ENCODE measurements at places on chromosomes 2 and 18.

GRCh38 chr2:170816504-170817092 is at the start of gene GAD1:
GAD1 (plus strand) TSS chr2:170816887; CDS start chr2:170818592, 1,705 bp downstream.
- DNase-seq, result peak; percentile 72

DNA sequence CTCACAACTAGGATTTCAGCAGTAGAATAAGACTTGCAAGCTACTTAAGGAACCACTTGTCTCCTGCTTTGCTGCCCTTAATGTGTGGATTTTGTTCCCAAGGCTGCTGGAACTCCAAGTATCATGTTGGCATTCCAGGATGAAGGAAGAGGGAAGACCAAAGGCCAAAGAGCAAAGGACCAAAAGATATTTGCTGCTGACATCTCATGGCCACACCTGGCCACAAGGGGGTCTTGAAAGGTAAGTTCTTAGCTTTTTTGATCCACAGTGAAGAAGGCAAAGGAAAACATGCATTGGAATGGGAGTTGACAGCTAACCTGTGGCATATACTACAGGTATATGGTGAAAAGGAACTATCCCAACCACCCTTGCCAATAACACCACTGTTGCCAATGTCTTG is 3.9 kb upstream of the MATN3 start:
- DNase-seq, result no peak

GRCh38 chr2:111252436-111252835 is 131.7 kb downstream of the BCL2L11 start:
- DNase-seq, result no peak

DNA sequence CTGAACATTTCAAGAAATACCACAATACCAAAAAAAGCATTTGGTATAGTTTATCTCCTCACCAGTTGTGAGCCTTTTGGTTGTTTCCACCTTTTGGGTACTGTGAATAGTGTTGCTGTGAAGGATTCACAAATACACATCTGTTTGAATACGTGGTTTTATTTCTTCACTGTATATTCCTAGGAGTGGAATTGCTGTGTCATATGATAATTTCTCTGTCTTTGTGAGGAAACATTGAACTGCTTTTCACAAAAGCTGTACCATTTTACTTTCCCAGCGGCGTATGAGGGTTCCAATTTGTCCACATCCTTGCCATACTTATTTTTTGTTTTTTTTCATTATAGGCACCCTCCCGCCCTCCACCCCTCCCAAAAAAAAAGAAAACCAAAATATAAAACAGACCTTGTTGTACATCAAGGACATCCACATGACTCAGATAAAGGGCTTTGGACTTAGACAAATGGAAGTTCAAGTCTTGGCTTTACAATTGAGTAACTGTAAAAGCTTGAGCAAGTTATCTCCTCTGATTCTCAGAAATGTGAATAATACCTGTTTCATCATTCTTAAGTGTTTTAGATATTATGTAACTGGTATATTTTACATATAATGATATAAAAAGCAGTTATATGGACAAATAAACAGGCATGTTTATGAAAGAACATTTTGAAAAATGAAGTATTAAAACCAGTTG is 19.0 kb downstream of the UBE2E3 start:
- DNase-seq, result no peak

DNA sequence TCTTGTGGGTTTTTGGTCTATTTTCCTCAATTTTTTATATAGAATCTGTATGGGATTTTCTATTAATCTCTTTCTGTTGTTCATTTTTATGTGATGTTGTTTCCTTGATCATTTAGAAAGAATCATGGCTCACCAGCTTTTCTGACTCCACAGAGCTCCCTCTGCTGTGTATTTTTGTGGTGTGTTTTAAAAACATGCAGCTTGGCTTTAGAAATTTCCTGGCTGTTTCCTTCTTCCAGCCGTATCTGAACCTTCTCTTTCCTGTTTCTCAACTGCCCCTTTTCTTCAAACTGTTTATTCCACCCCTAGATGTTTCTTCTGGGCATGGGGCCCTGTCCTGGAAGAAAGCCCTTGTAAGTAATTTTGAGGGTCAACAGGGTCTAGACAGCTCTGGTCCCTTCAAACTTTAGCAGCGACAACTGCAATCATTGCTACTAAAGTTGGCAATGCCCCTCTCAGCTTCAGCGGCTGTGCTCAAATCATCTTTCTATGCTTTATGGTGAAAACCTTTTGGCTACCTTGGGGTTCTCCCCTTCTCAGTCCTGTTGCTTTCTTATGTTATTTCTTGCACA is 17.6 kb upstream of the COPS8 start:
- no peak for DNase-seq

- no peak for DNase-seq
Observed at GRCh38 chr18:57544936-57545660, 41.4 kb downstream of the FECH start.

DNA sequence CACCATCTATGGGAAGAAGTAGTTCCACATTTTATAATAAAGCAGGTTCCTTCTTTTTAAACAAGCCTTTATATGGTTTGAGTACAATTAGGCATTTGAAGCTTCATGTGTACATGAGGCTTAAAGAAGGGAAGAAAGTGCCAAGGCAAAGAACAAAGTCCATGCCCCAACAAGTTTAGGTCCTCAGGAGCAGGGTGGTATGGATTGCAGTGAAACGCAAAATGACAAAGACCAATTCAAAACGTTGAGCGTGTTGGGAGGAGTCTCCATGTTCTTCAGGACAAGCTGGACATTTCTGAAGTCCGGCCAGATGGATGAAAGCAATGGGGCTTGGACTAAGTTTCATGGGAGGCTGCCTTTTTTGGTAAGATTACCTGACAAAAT is 78.8 kb upstream of the FZD5 start:
- no peak for DNase-seq

DNA sequence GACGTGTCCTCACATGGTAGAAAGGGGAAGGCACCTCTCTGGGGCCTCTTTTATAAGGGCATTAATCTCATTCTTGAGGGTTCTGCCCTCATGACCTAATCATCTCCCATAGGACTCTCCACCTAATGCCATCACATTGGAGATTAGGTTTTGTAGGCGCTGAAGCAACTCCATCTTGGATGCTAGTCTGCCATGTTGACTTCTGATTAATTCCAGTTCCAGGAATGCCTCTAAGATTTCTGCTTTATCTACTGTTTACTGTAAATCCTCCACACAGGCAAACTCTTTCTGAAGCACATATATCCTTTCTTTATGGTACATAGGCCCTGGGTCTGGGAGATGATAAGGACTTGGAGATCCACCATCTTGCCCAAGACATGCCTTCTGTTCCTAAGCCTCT is 49.3 kb upstream of the YWHAQ start:
- no peak for DNase-seq

DNA sequence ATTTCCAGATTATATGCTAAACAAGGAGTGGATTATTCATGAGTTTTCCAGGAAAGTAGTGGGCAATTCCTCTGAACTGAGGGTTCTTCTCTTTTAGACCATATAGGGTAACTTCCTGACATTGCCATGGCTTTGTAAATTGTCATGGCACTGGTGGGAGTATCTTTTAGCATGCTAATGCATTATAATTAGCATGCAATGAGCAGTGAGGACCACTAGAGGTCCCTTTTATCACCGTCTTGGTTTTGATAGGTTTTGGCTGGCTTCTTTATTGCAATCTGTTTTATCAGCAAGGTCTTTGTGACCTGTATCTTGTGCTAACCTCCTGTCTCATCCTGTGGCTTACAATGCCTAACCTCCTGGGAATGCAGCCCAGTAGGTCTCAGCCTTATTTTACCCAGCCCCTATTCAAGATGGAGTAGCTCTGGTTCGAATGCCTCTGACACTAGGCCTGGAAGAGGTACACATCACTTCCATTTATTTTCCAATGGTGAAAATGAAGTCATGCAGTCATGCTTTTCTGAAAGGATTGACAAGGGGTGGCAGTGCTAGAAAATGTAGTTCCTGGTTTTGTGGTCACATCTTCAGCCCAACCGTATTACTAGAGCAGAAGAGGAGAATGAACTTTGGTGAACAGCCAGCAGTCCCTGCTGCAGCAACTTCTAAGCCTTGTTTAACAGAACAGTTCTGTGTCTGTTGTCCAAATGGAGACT is 26.6 kb upstream of the ITGA4 start:
- DNase-seq, result no peak

DNA sequence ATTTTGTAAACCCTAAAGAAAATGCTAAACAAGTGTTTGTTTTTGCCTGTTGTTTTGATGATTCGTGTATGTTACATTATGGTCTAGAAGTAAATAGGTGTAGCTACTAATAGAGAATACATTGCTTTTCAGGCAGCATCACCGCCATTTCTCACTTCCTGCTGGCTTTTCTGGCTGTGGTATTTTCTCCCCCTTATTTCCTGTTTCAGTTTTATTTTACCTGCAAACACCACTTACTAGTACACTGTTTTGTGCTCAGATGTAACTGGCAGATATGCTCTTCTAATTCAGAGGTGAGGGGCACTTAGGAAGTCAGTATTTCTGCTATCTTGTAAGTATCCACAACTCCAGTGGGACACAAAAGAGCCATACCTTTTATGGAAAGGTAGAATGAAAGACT is 38.1 kb upstream of the SLC3A1 start:
- DNase-seq, result peak; percentile 4

DNA sequence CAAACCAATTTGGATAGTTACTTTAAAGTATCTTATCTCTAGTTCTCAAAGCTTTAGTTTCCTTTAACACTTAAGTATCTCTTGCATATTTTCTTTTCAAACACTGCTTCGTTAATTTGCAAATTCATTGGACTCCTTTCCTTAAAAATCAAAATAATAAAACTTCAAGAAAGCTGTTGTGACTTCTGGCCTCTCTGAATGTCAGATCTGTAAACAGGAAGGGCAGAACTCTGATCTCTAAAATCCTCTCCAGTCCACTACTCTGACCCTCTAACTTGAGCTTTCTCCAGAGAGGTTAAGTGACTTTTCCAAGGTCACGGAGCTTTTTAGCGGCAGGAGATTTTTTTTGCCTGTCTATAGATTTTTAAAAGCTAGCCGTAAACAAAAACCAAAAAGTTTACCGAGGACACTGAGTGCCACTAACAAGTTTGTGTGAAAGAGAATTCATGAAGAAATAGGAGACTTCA is 155.5 kb downstream of the TGIF1 start:
- DNase-seq, result no peak

GRCh38 chr2:183543731-183544130 is 419.5 kb downstream of the NUP35 start:
- DNase-seq, result no peak

DNA sequence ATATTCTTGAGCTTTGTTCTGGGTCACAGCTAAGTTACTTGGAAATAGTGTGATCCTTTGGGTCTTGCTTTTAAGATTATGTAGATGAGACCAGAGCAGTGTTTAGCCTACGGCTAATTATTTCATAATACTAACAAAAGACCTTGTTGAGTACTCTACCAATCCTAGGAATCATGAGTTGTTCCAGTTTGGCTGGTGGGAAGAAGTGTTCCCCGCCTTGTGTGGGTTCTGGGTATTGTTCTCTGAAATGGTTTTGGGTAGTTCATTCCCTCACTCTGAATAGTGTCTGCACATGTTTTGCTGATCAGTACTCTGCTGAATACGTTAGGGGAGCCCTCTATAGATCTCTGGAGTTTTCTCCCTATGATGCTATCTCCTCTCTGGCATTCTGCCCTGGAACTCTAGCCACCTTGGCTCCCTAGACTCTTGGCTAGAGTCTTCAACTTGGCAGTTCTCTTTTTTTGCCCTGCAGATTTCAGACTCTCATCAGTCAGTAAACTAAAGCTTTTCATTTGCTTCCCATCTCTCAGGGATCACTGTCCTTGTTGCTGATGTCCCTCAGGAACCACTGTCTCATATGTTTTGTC is 48.4 kb downstream of the NEMP2 start:
- no peak for DNase-seq

GRCh38 chr2:178419123-178419522 is 31.9 kb downstream of the PRKRA start:
- DNase-seq, result no peak

GRCh38 chr2:113376913-113377445 is 60.5 kb upstream of the ZNG1B start:
- DNase-seq, result no peak

DNA sequence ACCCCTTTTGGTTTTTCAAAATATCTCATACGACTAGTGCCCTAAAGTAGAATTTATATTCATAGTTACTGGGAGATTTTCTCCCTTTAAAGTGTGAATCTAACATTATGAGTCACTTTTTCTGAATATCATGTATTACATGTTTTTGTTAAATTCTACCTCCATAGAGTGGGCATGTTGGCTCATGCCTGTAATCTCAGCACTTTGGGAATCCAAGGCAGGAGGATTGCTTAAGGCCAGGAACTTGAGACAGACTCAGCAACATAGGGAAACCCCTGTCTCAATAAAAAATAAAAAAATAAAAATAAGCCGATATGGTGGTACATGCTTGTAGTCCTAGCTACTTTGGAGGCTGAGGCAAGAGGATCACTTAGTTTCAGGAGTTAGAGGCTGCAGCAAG is 45.3 kb upstream of the UNC80 start:
- DNase-seq, result no peak

DNA sequence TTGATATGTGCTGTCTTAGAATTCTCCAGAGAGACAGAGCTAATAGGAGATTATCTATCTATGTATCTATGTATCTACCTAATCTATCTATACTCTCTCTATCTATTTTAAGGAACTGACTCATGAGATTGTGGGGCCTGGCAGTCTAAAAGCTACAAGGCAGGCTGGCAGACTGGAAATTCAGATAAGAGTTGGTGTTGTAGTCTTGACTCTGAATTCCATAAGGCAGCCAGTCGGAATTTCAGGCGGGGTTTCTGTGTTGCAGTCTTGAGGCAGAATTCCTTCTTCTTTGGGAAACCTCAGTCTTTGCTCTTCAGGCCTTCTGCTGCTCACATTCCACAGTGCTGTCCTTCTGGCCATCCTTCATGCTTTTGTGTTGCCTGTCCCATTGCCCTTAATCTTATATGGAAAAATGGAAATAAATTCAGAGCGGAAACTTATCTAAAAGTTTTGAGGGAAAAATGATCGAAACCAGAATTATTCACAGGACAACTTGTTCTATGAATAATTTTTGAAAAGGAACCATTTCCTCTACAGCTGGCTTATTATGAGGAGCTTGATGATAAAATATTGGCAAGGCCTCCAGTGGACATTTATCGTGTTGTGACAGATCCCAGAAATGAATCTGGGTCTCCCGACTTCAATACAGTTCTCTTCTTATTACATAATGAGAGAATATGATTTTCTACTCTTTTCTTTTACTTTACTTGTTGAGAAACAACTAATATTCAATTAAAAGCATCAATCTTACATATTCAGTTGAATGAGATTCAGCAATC is 10.8 kb downstream of the IL1RL1 start:
- DNase-seq, result no peak

DNA sequence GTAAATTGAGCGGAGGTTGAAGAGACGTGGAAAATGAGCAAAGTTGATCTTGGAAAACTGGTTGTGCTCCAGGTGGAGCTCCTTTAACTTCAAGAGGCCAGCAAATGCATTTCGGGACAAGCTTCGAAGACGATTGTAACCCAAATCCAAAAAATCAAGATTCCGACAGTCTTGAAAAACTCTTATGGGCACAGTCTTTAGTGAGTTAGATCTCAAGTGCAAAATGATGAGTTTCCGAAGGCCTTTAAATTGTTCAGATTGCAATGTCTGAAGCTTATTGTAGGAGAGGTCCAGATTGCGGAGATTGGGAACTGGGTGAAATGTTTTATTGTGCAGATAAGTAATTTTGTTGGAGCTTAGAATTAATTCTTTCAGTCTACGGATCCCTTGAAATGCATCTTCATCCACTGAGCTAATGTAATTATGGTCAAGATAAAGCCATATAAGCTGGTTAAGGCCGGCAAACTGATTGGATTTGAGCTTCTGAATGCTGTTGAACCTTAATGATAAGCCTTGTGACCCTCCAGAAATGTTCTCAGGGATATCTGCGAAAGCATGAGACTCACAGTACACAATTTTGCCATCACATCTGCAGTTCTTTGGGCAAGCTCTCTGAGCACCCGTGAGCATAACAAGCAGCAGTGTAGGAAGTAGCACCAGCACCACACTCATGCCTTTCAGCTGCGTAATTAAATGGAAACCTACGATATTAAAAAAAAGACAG is 2.9 kb downstream of the LRRTM4 start:
- no peak for DNase-seq

All from stimulated activated CD4-positive, alpha-beta T cell treated with anti-CD3 and anti-CD28 coated beads, Interleukin-4, amount 100 ng/mL, for 1 hour (primary cell).